ENCODE measurements at places on chromosomes 1 and 21.

DNA sequence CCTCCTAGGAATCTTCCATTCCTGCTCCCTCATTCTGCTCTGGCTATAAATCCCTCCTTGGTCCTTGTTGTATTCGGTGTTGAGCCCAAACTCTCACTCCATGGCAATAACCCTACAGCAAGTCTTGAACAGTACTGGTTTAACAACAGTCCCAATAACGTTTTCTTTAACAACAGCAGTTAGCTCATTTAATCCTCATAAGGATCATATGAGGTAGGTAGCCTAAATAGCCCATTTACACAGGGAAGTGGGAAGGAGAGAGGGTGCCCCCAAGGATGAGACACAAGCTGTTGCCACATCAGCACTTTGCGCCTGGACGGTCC, 444 bp upstream of the AGTRAP start:
- no peak for DNase-seq

DNA sequence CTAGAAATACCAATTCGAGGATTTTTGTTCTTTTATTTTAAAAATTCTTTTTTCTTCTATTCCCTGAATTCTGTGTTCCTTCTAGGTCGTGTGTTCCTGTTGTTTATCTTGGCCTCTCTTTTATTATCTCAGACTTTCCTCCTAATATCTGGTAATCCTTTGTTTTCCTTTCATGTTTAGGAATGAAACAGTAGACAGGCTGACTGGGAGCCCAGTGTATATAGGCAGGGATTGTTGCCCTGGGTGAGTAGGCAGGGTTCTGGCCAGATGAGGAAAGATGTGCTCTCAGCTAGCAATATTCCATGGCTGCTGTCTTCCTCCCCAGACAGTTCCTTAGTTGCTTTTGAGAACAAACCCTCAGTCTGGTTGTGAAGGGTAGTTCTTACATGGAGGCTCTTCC, 161.8 kb upstream of the PDE4B start:
- DNase-seq, result no peak

- no peak for DNase-seq
Observed at GRCh38 chr1:7650801-7651200, 120.3 kb upstream of the VAMP3 start.

DNA sequence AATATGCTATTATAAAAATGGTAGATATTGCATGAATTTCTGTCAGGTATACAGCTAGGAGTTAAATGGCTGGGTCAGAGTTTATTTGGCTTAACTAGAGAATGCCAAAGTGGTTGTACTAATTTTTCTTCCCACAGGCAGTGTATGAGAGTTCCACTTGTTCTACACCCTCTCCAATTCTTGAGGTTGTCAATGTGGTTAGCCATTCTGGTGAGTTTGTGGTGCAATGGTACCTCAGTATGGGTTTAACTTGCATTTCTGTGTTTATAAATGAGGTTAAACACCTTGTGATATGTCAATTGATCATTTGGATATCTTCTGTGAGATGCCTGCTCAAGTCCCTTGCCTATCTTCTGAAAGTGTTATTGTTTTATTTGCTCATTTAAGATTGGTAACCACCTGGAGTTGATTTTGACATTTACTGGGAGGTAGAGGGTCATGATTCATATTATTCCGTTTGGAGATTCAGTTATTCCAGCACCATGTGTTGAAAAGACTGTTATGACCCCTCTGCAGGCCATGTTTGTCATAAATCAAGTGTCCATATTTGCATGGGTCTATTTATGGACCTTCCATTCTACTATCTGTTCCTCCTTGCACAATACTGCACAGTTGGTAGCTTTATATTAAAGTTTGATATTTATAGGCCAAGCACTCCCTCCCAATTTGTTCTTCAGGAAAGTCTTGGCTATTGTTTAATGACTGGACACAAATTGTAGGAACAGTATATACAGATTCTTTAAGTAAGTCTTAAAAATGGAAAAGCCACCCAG, 5.8 kb downstream of the FALEC start:
- DNase-seq, result no peak

- no peak for DNase-seq
Observed at GRCh38 chr1:214842856-214843255, 239.7 kb upstream of the KCNK2 start.

DNA sequence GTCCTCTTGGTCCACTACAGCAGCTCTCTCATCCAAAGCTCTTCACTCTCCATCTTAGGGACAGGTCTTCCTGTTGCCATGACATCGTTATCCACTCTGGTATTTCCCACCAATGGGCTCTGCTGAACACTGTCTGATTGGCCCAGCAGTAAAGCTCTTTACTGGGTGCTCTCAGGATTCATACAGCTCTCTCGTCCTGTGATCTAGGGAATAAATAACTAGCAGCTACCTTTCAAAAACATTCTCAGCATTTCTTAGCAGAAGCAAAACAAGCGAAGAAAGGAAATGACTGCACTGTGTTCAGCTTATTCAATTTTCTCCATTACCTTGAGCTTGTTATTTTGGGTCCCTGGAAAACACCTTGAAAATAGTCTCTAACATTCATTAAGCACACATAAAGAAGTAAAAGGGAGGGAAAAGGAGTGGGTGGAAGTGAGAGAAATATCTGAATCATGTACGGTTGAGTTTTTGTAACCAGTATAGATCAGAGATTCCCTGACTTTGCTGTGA, 163.4 kb upstream of the SGIP1 start:
- DNase-seq, result no peak

DNA sequence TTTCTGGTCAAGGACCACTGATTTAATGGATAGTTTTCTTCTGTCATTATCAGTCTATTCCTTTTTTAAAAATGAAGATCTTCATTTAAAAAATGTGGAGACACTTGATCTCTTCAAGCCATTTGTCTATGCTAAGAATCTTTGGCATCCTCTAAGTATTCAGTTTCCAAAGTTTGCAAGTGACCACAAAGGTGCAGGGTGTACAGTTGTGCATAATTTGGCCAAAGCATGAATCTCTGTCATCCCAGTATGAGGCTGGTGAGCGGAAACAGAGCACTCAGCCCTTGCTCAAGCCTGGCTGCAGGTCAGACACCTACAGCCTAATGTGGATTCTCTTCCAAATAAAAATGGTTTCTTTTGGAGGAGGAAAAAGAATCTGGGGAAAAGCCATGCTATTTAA, 19.8 kb downstream of the PARP1 start:
- no peak for DNase-seq

- DNase-seq, result no peak
Observed at GRCh38 chr1:105686026-105686425, 1370.4 kb upstream of the PRMT6 start.

GRCh38 chr1:32769524-32770220, 47.5 kb downstream of the YARS1 start:
- DNase-seq, result no peak

DNA sequence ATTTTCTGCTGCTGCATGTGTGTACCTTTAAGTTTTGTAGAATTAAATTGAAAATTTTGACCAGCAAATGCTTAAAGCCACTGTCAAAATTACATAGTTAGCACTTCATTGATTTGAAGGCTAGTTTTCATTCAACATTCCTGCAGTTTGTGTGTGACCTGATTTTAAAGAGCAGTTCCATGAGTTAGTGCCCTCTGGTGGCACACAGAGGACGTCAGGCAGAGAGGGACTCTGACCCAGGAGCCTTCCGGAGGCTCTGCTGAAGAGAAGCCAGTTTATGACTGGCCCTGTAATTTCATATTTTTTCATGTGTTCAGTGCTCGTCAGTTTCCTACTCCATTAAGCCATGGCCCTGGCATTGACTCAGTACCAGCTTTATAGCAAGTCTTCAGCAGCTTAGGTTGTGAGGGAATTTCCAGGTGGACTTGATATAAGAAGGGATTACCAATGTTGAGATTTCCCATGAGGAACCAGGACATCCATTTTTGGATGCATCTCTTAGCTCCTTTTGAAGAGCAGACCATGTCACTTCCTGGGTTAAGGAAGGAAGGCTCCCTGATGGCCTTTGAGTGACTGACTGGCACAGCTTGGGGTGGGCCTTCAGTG, 104.7 kb downstream of the CAMTA1 start:
- DNase-seq, result no peak

DNA sequence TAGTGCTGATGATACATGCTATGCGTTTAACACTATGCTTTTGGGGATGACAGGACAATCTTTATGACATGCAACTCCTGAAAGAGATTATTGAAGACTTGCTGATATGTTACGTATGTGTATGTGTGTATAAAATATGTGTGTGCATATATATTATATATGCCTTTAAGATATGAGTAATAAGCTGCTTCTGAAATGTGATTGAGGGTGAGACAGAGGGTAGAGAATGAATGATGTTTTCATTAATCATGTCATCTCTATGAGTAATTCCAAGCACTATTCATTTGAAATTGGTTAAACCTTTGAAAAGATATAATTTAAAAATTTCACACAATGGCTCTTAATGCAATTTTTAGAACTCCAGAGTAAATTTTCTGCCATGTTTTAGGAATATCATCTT, 5.8 kb downstream of the BCL9 start:
- DNase-seq, result no peak

DNA sequence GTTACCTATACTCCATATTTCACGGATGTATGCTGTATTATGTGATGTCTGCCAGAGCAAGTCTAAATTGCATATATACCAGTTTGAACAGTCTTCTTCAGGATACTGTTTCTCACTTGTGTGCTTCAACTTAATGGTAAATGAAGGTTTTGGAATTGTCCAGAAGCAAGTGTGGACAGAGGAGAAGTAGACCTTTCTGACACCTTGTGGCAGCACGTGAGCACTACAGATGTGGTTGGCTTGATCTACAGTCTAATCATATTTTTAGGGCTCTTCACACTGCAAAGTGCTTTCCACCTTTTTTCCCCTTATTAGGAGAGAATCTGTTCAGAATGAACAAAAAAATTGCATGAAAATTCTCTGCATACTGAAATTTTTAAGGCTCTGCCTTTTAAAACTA, 10.9 kb downstream of the MORC3 start:
- DNase-seq, result no peak

DNA sequence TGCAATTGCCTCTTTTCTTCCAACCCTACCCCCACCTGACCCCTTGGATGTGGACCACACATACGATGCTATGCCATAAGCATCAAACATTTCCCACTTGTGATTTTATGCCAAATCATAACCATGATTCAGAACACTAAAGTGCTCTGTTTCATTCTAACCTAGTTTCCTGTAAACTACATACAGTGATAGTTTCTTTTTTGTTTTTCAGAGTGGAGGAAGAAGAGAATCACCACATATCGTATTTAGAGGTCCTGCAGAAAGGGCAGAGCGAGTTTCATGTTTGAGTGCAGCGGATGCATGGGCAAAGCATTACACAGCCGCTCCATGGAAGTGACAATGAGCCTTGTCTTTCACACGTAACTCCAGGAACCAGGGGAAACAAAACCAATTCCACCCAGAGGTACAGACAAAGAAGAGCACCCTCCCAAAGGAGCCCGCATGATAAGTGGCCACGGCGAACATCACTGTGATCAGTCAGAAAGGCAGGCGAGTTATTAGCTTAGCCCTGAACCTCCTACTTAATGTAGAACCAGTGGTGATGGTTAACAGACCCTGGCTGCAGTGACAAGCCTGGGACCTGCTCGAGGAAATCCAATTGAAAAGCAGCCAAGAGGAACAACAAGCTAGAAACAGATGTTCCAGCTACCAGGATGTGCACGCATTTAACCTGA, 64.0 kb upstream of the ZNF281 start:
- DNase-seq, result no peak

DNA sequence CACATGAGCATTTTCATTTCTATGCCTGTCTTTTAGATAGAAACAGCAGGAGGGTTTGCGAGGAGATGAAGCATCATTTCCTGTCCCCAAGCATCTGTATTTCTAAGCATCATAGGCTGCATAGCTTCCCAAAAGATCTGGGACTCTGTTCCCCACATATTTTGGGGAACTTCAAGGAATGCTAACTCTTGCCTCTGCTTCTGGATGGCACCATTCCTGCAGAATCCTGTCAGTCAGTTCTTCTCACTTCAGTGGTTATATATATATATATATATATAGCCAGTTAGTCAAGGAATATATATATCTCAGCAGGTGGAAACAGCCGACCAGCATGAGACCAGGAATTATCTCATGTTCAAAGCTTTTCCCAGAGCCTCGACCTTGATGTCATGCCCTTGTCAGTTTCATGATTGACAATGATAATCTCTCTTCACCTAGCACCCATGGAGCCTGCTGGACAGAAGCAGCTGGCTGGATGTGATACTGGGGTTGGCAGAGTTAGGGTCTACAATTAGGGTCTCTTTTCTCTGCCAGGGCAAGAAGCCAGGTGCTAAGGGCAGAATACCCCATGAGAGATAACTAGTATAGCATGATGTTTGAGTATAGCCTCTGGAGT, 2.4 kb downstream of the PFKFB2 start:
- no peak for DNase-seq

DNA sequence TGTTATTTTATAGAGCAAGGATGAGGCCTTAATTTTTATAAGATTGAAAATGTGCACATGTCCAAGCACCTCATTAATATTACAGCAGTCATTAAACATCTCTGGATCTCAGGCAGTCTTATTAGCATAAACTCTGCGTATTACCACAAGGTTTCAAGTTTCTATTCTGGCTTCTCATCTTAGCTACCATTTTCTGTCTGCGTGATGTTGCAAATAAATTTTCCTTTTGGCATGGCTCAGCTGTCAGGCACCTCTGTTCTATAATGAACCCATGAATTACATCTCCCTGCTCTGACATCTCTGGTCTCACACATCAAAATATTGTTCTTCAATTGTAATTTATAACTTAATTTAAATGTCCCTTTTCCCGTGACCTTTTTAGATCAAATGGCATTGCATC, 156.5 kb downstream of the SLC45A1 start:
- no peak for DNase-seq

DNA sequence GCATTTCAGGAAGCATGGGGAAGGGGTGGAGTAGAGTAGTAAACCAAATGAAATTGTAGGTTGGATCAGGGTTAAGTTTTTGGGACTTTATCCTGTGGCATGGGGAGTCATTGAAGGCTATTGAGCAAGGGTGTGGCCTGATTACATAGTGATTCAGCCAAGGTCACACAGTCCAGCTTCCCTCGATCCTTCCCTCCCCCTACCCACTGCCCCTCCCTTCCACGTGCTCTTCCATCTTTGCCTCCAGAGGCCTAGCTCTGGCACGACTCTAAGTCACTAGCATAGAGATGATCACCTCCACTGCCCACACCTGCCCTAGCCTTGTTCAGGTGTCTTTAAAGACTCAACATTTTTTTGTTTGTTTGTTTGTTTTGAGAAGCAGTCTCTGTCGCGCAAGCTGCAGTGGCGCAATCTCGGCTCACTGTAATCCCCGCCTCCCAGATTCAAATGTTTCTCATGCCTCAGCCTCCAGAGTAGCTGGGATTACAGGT, 37.2 kb upstream of the SLC9A1 start:
- no peak for DNase-seq
